ENCODE measurements at places on chromosomes 16 and 17. TPM values are rescaled to one million over a fixed set of nuclear protein-coding genes. Genes with fewer than 3 reads are reported as not detected.

The PFAS gene
- total RNA-seq: 67.0 TPM

The WNK4 gene
- 8.9 TPM for total RNA-seq

The MPP3 gene
- 5.2 TPM for total RNA-seq

The TMEM170A gene
- 38.0 TPM for total RNA-seq

GRCh38 chr16:65406933-65407332 lies 285.1 kb upstream of the CDH11 start:
- H3K4me1 ChIP-seq: no peaks in the 10 kb centered on the region
- H3K27ac ChIP-seq: no peak overlapping the region
- DNase-seq: no peak
- no peaks in the 10 kb centered on the region for H3K36me3 ChIP-seq
- H3K27me3 ChIP-seq: no peaks in the 10 kb centered on the region

- H3K27ac ChIP-seq: no peak overlapping the region
- peaks cover 3% of the 10 kb centered on the region for H3K36me3 ChIP-seq
Observed at GRCh38 chr16:75138233-75138632, 10.1 kb upstream of the ZFP1 start.

GRCh38 chr16:877242-878071 lies 76.9 kb upstream of the GNG13 start:
- peaks cover 14% of the 10 kb centered on the region for H3K27me3 ChIP-seq
- no peak overlapping the region for H3K4me3 ChIP-seq
- no peaks in the 10 kb centered on the region for H3K36me3 ChIP-seq
- H3K27ac ChIP-seq: no peak overlapping the region
- DNase-seq: no peak
- no peaks in the 10 kb centered on the region for H3K4me1 ChIP-seq

DNA sequence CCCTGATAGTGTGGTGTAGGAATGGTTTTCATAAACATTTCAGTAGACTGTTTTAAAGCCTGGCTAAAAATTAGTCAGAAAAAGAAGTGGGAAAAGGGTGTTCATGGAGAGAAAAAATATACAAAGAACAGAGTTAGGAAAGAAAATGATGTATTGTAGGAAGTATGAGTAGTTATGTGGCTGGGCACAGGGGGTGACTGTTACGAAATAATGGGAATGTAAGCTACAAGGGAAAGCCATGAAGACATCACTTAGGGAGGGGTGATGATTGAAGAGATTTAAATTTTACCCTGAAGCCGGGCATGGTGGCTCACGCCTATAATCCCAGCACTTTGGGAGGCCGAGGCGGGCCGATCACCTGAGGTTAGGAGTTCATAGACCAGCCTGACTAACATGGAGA lies 55.3 kb downstream of the NUP88 start:
- H3K27ac ChIP-seq: no peak overlapping the region
- H3K36me3 ChIP-seq: peaks cover 25% of the 10 kb centered on the region
- no peaks in the 10 kb centered on the region for H3K4me1 ChIP-seq
- H3K27me3 ChIP-seq: no peaks in the 10 kb centered on the region
- no peak overlapping the region for H3K4me3 ChIP-seq
- DNase-seq: no peak

Data from endothelial cell (in vitro differentiated cells).